ENCODE measurements at places on chromosomes 7 and 10. TPM values are rescaled to one million over a fixed set of nuclear protein-coding genes. Genes with fewer than 3 reads are reported as not detected.

- H3K4me3 ChIP-seq, result no peak overlapping the region
- H3K27ac ChIP-seq, result no peak overlapping the region
- DNase-seq, result no peak
- peaks cover 5% of the 10 kb centered on the region for H3K27me3 ChIP-seq
These were observed 42.1 kb upstream of the PLXNA4 start for GRCh38 chr7:132618271-132618955.

- no peak overlapping the region for H3K27ac ChIP-seq
- no peaks in the 10 kb centered on the region for H3K4me1 ChIP-seq
- no peak overlapping the region for H3K4me3 ChIP-seq
- no peak for DNase-seq
These were observed 30.9 kb upstream of the DKK1 start for GRCh38 chr10:52283174-52283573.

DNA sequence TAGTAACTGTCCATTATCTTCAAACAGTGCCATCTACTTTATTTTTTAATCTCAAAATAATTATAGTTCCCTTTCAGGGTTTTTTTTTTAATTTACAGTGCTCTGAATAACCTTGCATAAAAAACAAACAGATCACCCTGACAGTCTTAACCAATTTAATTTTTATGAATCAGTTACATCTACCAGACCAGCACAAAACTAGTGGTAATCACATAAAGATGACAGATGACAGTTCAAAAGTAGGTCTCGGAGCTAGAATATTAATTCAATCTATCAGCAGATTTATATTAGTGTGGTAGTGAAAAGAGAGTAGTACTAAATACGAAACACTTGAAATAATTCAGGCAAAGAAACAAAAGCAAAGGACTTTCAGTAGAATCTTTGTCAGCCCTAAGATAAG is 53.9 kb downstream of the COL28A1 start:
- H3K4me1 ChIP-seq, result no peaks in the 10 kb centered on the region
- H3K27ac ChIP-seq, result no peak overlapping the region
- H3K36me3 ChIP-seq, result no peaks in the 10 kb centered on the region
- H3K4me3 ChIP-seq, result no peak overlapping the region
- no peaks in the 10 kb centered on the region for H3K27me3 ChIP-seq

DNA sequence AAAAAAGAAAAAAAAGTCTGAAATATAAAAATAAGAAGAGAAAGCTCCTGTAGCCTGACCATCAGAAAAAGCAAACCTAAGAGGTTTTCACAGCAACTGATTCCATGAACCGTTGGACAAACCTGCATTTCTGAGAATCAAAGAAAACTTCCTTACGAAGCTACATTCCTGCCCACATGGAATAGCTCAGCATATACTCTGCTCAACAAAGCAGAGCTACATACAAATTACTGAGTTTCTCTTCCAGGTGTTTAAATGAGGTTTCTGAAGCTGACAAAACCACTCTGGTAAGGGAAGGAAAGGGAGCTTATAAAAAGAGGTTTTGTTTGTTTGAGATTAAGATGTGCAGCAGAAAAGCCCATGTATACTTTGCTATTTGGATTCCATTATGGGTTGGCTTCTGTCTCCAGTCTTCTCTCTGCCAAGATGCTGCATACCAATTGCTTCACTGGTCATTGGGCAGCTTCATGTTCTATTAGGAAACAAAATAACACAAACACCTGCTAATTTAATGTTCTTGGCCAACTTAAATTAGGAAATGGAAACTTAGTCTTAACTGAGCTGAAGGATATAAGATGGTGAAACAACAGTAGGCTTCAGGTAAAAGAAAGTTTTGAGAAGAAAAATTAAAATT is 314.1 kb downstream of the LRRTM3 start:
- no peaks in the 10 kb centered on the region for H3K36me3 ChIP-seq
- no peaks in the 10 kb centered on the region for H3K4me1 ChIP-seq
- no peak overlapping the region for H3K4me3 ChIP-seq
- no peaks in the 10 kb centered on the region for H3K27me3 ChIP-seq
- DNase-seq, result no peak

- no peak for DNase-seq
- H3K4me1 ChIP-seq, result no peaks in the 10 kb centered on the region
- no peaks in the 10 kb centered on the region for H3K27me3 ChIP-seq
- no peak overlapping the region for H3K27ac ChIP-seq
- H3K36me3 ChIP-seq, result no peaks in the 10 kb centered on the region
These were observed 77.1 kb downstream of the ITGB8 start for GRCh38 chr7:20407585-20408466.

DNA sequence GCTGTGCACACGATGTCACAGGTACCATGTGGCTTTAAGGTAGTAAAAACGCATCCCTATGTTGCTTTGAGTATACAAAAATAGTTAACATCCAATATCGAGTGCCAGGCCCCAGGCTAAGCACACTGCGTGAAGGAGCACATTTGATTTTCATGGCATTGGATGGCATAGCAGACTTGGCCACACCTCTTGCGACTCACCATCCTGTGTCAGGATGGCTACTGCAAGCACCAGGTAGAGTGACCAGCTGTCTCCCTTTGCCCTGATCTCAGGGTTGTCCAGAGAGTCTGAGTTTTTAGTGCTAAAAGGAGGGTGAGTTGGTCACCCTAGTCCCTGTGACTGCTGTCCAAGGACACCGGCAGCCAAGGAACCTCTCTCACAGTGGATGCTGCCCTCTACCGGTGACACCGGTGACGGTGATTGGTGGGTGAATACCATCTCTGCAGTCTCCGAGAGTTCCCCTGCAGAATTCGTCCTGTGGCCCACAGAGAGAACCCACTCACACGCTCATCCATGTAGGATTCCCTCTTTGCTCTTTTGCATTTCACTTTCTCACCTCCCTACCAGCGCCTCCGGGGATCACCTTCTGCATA is 76.1 kb downstream of the BICC1 start:
- no peaks in the 10 kb centered on the region for H3K4me1 ChIP-seq
- no peaks in the 10 kb centered on the region for H3K36me3 ChIP-seq
- H3K4me3 ChIP-seq, result no peak overlapping the region
- H3K27ac ChIP-seq, result no peak overlapping the region
- peak; percentile 5 for DNase-seq
- H3K27me3 ChIP-seq, result peaks cover 22% of the 10 kb centered on the region

GRCh38 chr10:60367024-60367423 is 22.7 kb downstream of the ANK3 start:
- DNase-seq, result no peak
- H3K27me3 ChIP-seq, result no peaks in the 10 kb centered on the region
- no peak overlapping the region for H3K4me3 ChIP-seq
- H3K4me1 ChIP-seq, result no peaks in the 10 kb centered on the region

- H3K27ac ChIP-seq, result peak overlapping the region; percentile 56
- no peaks in the 10 kb centered on the region for H3K27me3 ChIP-seq
- no peak for DNase-seq
- no peak overlapping the region for H3K4me3 ChIP-seq
- H3K36me3 ChIP-seq, result peaks cover 89% of the 10 kb centered on the region
- H3K4me1 ChIP-seq, result no peaks in the 10 kb centered on the region
These were observed 18.9 kb downstream of the RBAK start for GRCh38 chr7:5064391-5065106.

DNA sequence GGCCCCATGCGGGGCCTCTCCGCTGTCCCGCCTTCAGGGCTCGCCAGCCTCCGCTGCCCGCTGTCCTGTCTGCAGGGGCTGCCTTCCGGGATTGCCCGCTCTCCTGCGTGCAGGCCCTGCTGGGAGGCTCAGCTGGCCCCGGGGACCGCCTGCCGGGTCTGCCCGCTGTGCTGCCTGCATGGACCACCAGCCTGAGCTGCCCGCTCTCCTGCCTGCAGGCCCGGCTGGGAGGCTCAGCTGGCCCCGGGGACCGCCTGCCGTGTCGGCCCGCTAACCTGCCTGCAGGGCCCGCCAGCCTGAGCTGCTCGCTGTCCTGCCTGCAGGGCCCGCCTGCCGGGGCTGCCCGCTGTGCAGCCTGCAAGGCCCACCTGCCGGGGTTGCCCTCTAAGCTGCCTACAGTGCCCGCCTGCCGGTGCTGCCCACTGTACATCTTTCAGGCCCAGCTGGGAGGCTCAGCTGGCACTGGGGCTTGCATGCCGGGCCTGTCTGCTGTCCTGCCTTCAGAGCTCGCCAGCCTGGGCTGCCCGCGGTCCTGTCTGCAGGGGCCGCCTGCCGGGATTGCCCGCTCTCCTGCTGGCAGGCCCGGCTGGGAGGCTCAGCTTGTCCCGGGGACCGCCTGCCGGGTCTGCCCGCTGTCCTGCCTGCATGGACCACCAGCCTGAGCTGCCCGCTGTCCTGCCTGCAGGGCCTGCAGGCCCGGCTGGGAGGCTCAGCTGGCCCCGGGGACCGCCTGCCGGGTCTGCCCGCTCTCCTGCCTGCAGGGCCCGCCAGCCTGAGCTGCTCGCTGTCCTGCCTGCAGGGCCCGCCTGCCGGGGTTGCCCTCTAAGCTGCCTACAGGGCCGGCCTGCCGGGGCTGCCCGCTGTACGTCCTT is 165.1 kb downstream of the GLRX3 start:
- peak; percentile 63 for DNase-seq
- H3K27ac ChIP-seq, result peak overlapping the region; percentile 81
- peak overlapping the region; percentile 71 for H3K4me3 ChIP-seq
- H3K4me1 ChIP-seq, result no peaks in the 10 kb centered on the region
- peaks cover 13% of the 10 kb centered on the region for H3K36me3 ChIP-seq

DNA sequence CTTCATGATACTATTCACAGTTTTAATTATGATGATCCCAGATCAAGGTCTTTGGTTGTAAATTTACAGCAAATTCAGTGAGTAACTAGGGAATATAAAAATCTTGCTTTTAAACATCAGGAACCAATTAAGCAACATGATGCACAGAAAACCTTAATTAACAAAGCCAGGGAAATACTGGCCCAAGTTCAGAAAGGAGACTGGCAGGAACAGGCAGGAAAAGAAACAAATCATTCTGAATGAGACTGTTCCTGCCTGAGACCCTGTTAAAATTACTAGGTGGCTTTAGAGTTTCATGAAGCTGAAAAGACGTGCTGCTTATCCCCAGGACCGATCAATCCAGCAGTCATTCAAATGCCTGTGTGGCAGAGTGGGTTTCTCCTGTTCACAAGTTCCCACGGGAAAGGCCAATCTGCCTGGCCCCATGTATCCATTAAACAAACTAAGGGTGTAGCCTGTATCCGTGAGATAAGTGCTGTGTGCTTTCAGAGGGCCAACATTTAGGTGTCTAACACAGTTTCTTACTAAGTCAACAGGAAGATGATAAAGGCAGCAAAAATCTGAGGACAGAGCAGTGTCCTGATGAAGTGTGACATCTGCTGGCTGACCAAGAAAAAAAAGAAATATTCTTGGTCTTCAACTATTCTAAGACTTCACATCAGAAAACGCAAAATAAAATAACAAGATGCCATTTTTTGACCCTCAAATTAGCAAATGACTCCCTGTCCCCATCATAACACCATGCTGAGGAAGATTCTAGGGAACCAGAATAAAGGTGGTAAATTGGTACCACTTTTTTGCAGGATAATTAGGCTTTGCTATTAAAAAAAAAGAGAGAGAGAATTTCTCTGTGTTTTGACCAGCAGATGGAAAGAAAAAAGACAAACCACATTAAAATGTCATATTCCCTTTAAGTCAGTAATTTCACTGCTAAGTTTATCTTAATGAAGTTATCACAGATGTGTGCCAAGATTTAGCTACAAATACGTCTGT is 34.2 kb downstream of the PUS7 start:
- no peak overlapping the region for H3K27ac ChIP-seq
- no peaks in the 10 kb centered on the region for H3K27me3 ChIP-seq
- no peaks in the 10 kb centered on the region for H3K4me1 ChIP-seq
- H3K36me3 ChIP-seq, result peaks cover 34% of the 10 kb centered on the region
- H3K4me3 ChIP-seq, result no peak overlapping the region

- H3K36me3 ChIP-seq, result no peaks in the 10 kb centered on the region
- peak; percentile 77 for DNase-seq
- H3K4me3 ChIP-seq, result no peak overlapping the region
- H3K27me3 ChIP-seq, result no peaks in the 10 kb centered on the region
- no peak overlapping the region for H3K27ac ChIP-seq
- peaks cover 2% of the 10 kb centered on the region for H3K4me1 ChIP-seq
These were observed 337.7 kb upstream of the NPVF start for GRCh38 chr7:25565949-25566348.

GRCh38 chr10:71920540-71921323 is 43.5 kb upstream of the CHST3 start:
- DNase-seq, result no peak
- no peak overlapping the region for H3K4me3 ChIP-seq
- H3K4me1 ChIP-seq, result peaks cover 2% of the 10 kb centered on the region
- no peaks in the 10 kb centered on the region for H3K36me3 ChIP-seq
- H3K27ac ChIP-seq, result no peak overlapping the region
- H3K27me3 ChIP-seq, result no peaks in the 10 kb centered on the region

- H3K4me1 ChIP-seq, result no peaks in the 10 kb centered on the region
These were observed 52.9 kb downstream of the CASD1 start for GRCh38 chr7:94562525-94562924.

DNA sequence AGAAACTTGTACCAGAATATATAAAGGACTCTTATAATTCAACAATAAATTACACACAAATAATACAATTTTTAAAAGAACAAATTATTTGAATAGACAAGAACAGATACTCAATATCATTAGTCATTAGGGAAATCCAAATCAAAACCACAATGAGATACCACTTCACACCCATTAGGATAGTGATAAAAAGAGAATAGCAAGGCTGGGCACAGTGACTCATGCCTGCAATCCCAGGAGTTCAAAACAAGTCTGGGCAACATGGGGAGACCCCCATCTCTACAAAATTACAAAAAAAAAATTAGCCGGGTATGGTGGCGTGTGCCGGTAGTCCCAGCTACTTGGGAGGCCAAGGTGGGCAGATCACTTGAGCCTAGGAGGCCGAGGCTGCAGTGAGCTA is 52.2 kb upstream of the KCNIP2 start:
- peaks cover 13% of the 10 kb centered on the region for H3K4me1 ChIP-seq
- H3K27ac ChIP-seq, result no peak overlapping the region
- H3K4me3 ChIP-seq, result no peak overlapping the region
- H3K27me3 ChIP-seq, result no peaks in the 10 kb centered on the region

DNA sequence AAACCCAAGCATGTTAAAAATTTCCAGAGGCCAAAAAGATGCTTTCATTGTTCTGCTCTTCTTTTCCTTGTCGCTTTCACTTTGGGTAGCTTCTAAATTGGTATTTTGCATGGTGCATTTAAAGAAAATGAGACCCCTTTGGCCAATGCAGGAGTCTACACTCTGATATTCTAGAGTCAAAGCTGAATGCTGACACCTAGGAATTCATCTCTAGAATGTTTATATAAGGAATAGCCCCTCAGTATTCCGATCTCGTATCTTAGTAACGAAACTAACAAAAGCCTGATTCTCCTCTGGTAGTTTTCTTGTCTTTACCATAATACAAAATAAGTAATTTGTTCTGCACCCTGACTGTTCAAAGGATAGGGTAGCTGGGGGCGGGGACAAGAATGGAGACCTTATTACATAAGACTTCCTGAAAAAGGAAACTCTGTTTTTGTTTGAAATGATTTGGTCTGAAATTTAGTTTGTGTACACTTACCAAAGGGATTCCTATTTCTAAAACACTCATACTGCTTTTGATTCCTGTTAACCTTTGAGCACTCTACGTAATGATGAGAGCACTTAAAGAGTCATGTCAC is 17.1 kb downstream of the IKZF1 start:
- peak overlapping the region; percentile 58 for H3K4me3 ChIP-seq
- peaks cover 89% of the 10 kb centered on the region for H3K4me1 ChIP-seq
- H3K27ac ChIP-seq, result peak overlapping the region; percentile 75
- no peaks in the 10 kb centered on the region for H3K27me3 ChIP-seq
- DNase-seq, result peak; percentile 84
- peaks cover 72% of the 10 kb centered on the region for H3K36me3 ChIP-seq

GRCh38 chr10:43361547-43362190 is 9.8 kb upstream of the FXYD4 start:
- no peaks in the 10 kb centered on the region for H3K27me3 ChIP-seq
- H3K4me3 ChIP-seq, result peak overlapping the region; percentile 95
- peak; percentile 48 for DNase-seq

The PNLIP gene
- not detected for total RNA-seq

The CHAT gene
- total RNA-seq, result not detected

The IRF5 gene
- 1.4 TPM for total RNA-seq

The FAM25C gene
- total RNA-seq, result not detected

The SPDYE2B gene
- total RNA-seq, result not detected

The IL6 gene
- 4.0 TPM for total RNA-seq

The MALRD1 gene
- not detected for total RNA-seq

The RBP4 gene
- not detected for total RNA-seq

Measured in activated naive CD4-positive, alpha-beta T cell treated with anti-CD3 and anti-CD28 coated beads for 36 hours (primary cell).